ENCODE measurements at places on chromosomes 5 and 9. TPM values are rescaled to one million over a fixed set of nuclear protein-coding genes. Genes with fewer than 3 reads are reported as not detected.

- H3K4me3 ChIP-seq, result no peak overlapping the region
- no peak for DNase-seq
- H3K27me3 ChIP-seq, result no peaks in the 10 kb centered on the region
- H3K36me3 ChIP-seq, result peaks cover 3% of the 10 kb centered on the region
- H3K27ac ChIP-seq, result peak overlapping the region; percentile 85
Measured at GRCh38 chr5:160071516-160071915, 47.7 kb downstream of the PWWP2A start.

- H3K27me3 ChIP-seq, result no peaks in the 10 kb centered on the region
- H3K36me3 ChIP-seq, result peaks cover 8% of the 10 kb centered on the region
- H3K27ac ChIP-seq, result no peak overlapping the region
- DNase-seq, result no peak
Measured at GRCh38 chr5:79886456-79886855, 104.6 kb downstream of the MTX3 start.

DNA sequence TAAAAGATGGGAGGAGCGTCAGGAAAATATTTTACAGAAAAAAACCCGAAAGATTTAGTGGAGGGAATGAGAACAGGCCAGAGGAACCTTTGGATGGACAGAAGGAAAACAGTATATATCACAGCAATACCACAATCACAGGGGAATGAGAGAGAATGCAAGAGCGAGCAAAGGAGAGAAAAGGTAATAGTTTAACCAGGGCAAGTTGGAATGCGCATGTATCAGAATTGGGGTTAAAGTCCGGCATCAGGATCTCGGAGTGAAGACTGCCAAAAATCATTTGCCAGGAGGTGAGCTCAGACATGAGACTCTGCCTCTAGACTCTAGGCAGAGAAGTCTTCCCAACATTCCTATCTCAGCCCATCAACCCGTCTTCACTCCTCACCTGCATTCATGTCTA is 36.8 kb downstream of the PCDHGC5 start:
- DNase-seq, result no peak
- no peak overlapping the region for H3K4me3 ChIP-seq
- H3K36me3 ChIP-seq, result peaks cover 48% of the 10 kb centered on the region
- no peaks in the 10 kb centered on the region for H3K27me3 ChIP-seq

DNA sequence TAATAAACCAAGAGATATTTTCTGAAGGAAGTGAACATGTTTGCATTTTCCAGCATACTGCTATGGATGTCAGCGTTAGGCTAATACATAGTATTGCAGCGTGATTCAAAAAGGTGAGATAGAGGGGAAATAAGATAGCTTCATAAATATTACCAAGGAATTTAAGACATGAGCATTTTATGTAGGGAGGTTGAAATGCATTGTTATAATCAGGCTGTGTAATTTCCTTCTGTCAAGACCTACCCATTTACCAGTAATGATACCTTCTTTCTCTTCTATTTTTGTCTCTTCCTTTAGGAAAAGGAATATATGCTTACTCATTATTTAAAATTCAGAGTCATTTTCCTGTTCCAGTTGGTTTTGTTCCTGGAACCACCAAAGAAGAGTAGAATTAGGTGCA is 33.3 kb downstream of the PIK3R1 start:
- no peak overlapping the region for H3K4me3 ChIP-seq
- peaks cover 49% of the 10 kb centered on the region for H3K4me1 ChIP-seq
- no peak overlapping the region for H3K27ac ChIP-seq
- no peaks in the 10 kb centered on the region for H3K27me3 ChIP-seq
- no peaks in the 10 kb centered on the region for H3K36me3 ChIP-seq
- DNase-seq, result no peak

GRCh38 chr5:10536931-10537579 is 26.8 kb upstream of the ANKRD33B start:
- no peaks in the 10 kb centered on the region for H3K36me3 ChIP-seq
- peaks cover 7% of the 10 kb centered on the region for H3K27me3 ChIP-seq
- H3K27ac ChIP-seq, result no peak overlapping the region
- H3K4me1 ChIP-seq, result peaks cover 9% of the 10 kb centered on the region
- DNase-seq, result no peak
- no peak overlapping the region for H3K4me3 ChIP-seq

DNA sequence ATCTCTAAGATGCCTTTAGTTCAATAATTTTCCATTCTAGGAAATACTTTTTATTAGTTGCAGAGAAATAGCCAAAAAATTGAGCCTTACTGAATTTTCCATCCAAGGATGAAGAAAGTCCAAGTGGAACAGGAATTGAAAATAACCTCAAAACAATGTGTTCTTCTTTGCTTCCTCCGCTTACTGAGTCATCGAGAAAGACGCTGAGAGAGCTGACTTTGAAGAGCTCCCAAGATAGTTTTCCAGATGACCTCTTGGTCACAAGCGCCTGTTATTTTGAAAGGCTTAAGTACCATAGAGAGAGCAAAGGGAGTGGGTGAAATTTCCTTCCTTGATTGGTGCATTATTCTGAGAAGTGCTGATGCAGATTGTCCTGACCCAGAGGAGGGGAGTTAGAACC is 253.5 kb upstream of the ATP10B start:
- no peaks in the 10 kb centered on the region for H3K36me3 ChIP-seq
- H3K27ac ChIP-seq, result no peak overlapping the region
- no peak for DNase-seq
- H3K4me3 ChIP-seq, result no peak overlapping the region
- H3K4me1 ChIP-seq, result peaks cover 14% of the 10 kb centered on the region
- no peaks in the 10 kb centered on the region for H3K27me3 ChIP-seq

The TAS2R1 gene
- total RNA-seq, result not detected

The PDCD1LG2 gene
- not detected for total RNA-seq

The RNF180 gene
- total RNA-seq, result 2.7 TPM

The ARHGAP26 gene
- total RNA-seq, result 22.3 TPM

- no peak for DNase-seq
- H3K27me3 ChIP-seq, result no peaks in the 10 kb centered on the region
- H3K27ac ChIP-seq, result no peak overlapping the region
- H3K36me3 ChIP-seq, result no peaks in the 10 kb centered on the region
Measured at GRCh38 chr9:88344013-88344412, 44.2 kb upstream of the SPIN1 start.

The AJM1 gene
- 1.6 TPM for total RNA-seq

The MCTP1 gene
- total RNA-seq, result 3.6 TPM

- H3K4me3 ChIP-seq, result peak overlapping the region; percentile 63
- no peak overlapping the region for H3K27ac ChIP-seq
- H3K36me3 ChIP-seq, result no peaks in the 10 kb centered on the region
- peaks cover 98% of the 10 kb centered on the region for H3K27me3 ChIP-seq
Measured at GRCh38 chr5:171312129-171312974, 3.3 kb downstream of the TLX3 start.

GRCh38 chr5:66708368-66708767 is 112.2 kb downstream of the MAST4 start:
- peaks cover 4% of the 10 kb centered on the region for H3K36me3 ChIP-seq
- no peak overlapping the region for H3K27ac ChIP-seq
- peaks cover 10% of the 10 kb centered on the region for H3K4me1 ChIP-seq
- no peak overlapping the region for H3K4me3 ChIP-seq

DNA sequence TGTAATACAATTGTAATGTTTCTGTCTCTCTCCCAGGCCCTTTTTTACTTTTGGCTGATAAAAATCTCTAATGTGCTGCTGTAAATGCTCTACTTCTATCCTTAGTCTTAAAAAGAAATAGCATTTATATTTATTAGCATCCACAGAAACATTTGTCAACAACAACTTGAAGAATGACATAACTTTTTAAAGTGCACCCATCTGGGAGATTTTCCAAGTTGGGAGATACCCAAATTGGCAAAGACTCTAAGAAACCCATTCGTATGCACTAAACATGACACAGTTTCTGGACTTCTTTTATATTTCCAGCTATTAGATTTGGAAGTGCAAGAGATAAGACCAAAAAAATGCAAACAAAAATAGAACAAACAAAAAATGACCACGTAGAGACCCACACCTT is 2287.4 kb upstream of the WWC1 start:
- no peaks in the 10 kb centered on the region for H3K27me3 ChIP-seq
- peaks cover 24% of the 10 kb centered on the region for H3K4me1 ChIP-seq
- no peak for DNase-seq
- H3K27ac ChIP-seq, result no peak overlapping the region
- no peak overlapping the region for H3K4me3 ChIP-seq

DNA sequence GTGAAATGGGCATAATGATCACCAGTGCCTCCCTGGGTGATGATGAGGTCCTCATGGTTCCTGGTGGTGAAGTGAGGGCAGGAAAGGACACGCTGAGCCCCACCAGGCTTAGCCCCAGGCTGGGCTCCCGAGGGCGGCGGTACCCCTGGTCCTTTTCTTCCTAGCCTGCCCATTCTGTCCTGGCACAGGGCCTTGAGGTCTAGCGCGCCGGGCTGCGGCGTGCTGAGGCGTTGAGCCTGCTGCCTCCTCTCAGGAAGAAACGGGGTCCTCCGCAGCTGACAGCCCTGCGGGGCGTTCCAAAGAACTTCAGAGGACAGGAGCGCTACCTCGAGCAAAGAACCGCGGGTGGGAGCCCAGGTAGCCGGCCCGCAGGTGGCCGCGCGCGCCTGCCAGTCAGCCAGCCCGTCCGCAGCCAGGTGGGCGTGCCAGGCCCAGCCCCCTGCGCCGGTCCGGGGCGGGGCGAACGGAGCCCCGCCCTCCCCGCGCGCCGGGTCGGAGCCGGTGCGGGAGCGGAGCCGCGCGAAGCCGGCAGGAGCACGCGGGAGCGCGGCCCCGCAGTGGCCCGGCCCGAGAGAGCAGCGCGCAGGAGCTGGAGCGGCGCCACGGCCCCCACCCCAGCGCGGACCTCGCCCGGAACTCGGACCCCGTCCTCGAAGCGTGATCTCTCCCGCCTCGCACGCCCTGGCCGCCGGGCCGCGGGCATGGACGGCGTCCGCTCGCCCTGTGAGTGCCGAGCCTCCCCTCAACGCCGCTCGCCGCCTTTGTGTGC is at the start of gene WNK2:
WNK2 (plus strand) TSS at position 477 of the 769 bp plus-strand sequence. CDS start 791 bp downstream, outside the sequence.
- H3K4me1 ChIP-seq, result peaks cover 30% of the 10 kb centered on the region
- no peaks in the 10 kb centered on the region for H3K36me3 ChIP-seq
- peaks cover 31% of the 10 kb centered on the region for H3K27me3 ChIP-seq

GRCh38 chr9:133050781-133051180 is 11.0 kb upstream of the CEL start:
- H3K4me3 ChIP-seq, result no peak overlapping the region
- no peaks in the 10 kb centered on the region for H3K27me3 ChIP-seq
- peaks cover 60% of the 10 kb centered on the region for H3K36me3 ChIP-seq
- H3K4me1 ChIP-seq, result no peaks in the 10 kb centered on the region
- no peak for DNase-seq

DNA sequence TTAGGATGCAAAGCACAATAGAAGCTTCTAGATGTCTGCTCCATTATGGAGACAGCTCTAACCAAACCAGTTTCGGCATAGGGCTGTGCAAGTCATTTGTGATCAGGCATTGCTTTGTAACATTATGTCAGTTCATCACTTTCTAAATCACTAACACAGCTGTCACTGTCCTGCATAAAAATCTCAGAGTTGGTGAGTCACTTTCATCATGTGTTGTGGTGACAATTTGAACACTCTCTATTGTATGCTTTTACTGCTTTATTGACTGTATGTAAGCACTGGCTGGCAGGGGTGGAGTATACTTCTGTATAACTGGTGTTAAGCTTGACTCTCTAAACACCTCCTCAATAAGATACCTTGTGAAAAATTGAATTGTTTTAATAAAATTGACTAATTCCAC is 77.9 kb downstream of the SLCO4C1 start:
- H3K27me3 ChIP-seq, result peaks cover 71% of the 10 kb centered on the region
- H3K4me1 ChIP-seq, result peaks cover 40% of the 10 kb centered on the region
- no peak overlapping the region for H3K27ac ChIP-seq
- no peak overlapping the region for H3K4me3 ChIP-seq
- DNase-seq, result no peak
- H3K36me3 ChIP-seq, result peaks cover 26% of the 10 kb centered on the region

The CCDC183 gene
- total RNA-seq, result 2.0 TPM

DNA sequence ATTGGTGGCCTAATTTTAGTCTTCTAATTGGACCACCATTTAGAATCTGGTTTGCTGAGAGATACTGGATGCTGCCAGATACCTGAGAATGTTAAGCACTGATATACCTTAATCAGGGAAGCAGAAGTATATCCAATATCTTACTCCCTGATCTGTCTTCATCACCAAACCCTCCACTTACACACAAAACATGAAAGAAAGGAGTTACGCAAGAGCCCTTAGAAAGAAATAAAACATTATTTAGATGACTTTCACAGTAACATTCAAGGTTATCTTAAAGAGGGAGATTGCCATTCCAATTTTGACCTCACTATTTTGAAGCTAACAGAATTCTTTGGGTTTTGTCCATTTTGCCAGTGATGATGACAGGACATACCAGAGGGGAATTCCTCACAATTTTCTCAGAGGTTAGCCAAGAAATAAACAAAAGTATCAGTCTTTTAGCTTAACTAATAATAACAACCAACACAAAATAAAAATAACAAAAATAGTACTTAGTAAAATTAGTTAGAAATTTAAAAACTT is 496.1 kb downstream of the NFIB start:
- no peaks in the 10 kb centered on the region for H3K4me1 ChIP-seq
- H3K27ac ChIP-seq, result no peak overlapping the region
- no peak overlapping the region for H3K4me3 ChIP-seq
- peaks cover 5% of the 10 kb centered on the region for H3K36me3 ChIP-seq
- H3K27me3 ChIP-seq, result no peaks in the 10 kb centered on the region
- DNase-seq, result no peak

DNA sequence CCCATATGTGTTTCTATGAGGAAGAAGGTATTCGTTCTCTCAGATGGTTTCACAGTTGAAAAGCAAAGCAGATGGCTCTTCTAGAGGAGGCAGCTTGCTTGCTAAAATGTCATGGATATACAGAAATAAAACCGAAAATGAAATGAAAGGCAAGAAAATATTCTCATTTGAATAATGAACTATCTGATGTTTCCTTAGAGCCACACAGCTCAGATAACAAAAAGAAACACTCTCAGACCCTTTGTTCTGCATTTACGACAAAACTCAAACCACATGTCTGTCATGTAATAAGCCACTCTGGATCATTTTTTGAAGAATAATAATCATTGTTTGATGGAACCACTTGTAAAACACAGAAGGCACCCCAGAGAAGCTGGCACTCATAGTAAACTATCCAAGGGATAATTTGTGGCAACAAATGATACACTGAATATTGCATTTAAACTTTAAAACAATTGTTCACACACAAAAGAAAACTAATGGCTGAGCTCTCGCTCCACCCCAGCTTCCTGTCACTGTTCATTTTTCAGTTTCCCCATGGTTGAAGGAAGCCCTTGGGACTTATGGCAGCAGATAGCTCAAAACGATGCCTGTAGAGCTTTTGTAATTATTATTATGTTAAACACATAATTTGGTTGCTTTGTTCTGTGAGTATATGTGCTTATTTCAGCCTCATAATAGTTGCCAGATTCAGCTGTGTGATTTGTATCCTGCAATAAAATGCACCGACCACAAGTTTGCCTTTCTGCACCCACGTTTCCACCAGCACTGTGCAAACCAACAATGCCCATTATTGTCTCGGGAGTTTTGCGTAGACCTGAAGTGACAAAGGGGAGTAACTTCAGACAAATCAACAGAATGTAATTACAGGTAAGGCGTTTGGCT is 256.0 kb downstream of the TMEM167A start:
- H3K36me3 ChIP-seq, result peaks cover 4% of the 10 kb centered on the region
- H3K4me1 ChIP-seq, result peaks cover 18% of the 10 kb centered on the region
- no peaks in the 10 kb centered on the region for H3K27me3 ChIP-seq
- DNase-seq, result no peak
- H3K4me3 ChIP-seq, result no peak overlapping the region

DNA sequence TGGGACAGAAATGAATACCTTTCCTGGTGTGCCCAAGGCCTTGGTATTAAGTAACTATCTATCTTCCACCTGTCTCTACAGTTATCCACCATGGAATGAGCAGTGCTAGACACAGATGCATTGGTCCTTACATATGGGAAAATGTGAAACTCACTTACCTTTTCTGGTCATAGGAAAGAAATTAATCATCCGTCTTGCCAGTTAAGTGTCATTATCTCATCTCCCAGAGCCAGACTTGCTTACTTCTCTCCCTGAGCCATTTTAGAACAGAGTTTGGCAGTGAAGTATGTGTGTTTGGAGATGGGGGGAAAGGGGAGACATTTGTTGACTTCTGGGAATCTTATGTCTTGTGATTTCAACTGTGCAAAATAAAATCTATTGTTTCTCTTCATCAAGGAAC is 1211.0 kb upstream of the CDH6 start:
- no peak for DNase-seq
- no peaks in the 10 kb centered on the region for H3K36me3 ChIP-seq

Measured in WTC11 (cell line).